ENCODE measurements at places on chromosomes 12 and 14.

- DNase-seq = no peak
Observed at GRCh38 chr14:87996291-87996592, 3.3 kb upstream of the GALC start.

DNA sequence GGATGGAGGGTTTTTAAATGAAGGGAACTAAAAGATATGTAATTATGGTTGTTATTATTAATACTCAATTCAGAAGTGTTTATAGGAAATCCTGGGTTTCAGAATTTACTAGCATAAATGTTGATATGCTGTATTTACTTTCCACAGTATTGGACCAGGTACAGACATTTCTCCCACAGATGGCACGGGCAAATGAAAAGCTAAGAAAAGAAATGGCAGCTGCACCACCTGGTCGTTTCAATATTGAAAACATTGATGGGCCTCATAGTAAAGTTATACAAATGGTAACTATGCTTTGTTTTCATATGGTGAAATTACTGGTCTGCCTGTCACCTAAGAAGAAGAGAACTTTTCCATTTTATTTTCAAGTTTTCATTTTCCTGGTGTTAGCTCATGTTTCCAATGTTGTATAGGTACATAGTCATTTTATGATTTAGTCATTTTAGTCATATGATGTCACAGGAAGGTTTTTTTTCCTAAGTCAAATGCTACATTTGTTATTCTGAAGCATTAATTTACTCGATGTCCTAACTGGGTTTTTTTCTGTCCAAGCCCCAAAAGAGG, 5.5 kb downstream of the NOPCHAP1 start:
- DNase-seq = no peak

DNA sequence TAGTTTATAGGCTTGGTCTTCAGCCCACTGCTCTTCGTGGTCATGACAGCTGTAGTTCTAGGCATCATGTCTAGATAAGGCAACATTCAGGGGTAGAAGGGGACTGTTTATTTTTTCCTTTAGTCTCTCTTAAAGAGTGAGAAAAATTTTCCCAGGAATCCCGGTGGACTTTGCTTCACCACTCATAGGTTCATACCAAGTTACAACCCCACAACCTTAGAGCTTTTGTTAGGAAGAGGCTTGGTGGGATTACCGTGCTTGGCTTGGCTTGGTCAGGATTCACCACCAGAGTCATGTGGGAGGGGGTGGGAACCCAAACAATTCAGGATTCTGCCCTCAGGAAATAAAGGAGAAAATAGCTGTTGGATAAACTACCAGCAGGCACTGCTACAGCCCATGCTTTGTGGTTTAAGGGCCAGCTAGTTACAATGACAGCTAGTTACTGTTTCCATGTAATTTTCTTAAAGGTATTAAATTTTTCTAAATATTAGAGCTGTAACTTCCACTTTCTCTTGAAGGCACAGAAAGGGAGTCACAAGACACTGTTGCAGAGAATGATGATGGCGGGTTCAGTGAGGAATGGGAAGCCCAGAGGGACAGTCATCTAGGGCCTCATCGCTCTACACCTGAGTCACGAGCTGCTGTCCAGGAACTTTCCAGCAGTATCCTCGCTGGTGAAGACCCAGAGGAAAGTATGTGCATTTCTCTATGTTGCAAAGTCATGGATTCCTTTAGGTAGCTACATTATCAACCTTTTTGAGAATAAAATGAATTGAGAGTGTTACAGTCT, 25.9 kb upstream of the PAPLN start:
- peak; percentile 61 for DNase-seq

- DNase-seq = peak; percentile 73
Observed at GRCh38 chr14:75283162-75283832, 4.7 kb downstream of the FOS start.

GRCh38 chr12:57128519-57129247, 400 bp downstream of the LRP1 start:
- no peak for DNase-seq

GRCh38 chr14:53016491-53016890, 65.6 kb upstream of the FERMT2 start:
- no peak for DNase-seq
